NCI-H2029 (cell line): ENCODE measurements at places on chromosomes 12 and 14.
A peak's percentile ranks its signal among the peaks of the same experiment; 100 is the strongest.

DNA sequence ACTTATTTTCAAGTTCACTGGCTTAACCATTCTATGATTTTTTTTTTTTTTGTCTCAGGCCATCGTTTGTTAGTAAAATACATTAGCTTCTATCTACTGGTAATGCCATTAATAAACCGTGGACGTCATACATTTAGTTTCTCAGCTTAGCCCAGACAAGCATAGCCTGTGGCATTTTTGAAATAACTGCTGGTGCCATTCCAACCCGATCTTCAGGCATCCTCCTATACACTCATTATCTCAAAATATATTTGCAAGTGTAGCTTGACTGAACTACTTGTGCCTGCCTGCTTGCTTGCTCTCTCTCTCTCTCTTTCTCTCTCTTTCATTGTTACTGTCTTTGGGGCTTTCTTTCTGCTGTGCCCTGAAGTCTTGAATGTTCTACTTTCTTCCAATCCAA, 12.7 kb upstream of the MBIP start:
- no peak for DNase-seq

DNA sequence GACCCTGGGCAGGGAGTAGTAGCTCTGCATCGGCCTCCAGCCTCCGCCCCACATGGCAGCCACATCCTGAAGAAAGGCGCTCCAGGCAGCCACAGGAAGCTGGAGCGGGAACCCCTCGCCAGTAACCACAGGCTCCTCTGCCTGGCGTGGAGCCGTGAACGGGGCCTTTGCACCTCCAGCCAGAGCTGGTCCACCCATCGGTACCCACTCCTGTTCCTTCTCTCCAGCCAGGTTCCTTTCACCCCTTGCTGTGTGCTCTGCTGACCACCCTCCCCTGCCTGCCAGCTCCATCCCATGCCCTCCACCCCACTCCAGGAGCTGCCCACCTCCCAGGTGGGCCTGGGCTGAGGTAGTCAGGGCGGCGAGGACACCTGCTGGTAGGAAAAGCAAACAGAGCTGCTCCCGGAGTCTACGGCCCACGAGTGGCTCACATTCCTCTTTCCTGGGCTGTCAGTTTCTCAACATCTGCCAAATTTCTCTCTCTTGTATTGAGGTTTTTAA, 2.7 kb downstream of the TGFB3 start:
- DNase-seq: no peak

DNA sequence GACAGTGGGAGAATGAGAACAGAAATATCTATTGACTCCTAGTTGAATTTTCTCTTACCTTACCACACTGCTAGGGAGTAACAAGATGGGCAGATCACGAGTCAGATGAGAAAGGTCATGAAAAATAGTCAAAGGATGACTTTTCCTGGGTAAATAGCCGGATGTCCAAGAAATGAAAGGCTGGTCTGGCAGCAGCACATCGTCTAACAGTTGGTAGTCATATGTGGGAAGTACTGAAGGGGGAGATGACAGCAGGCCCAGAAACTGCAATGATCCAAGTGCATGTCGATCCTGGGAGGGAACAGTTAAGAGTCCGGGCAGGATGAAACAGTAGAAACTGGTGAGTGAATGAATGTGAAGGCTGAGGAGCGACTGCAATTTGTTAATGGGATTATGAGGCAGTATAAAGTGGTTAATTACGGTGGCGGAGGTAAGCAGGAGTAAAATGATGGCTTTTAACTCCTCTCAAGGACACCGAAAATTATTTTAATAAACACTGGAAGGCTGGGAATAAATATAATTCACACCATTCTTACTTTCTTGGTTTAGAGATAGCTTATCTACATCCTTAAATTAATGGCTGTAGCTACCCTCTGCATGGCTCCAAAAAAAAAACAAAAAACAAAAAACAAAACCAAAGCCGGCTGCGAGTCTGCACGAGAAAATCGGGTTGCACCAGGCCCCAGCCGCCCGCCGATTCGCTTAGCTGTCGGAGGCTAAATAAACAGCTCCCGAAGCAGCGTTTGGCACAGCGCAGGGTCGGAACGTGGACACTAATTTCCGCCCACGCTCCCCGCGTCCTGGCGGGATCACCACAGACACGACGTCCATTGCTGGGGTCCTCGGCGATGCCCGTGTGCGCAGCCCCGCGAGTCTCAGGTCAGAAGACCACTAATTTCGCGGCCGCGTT, 1.0 kb upstream of the ERC1 start:
- peak; percentile 23 for DNase-seq

DNA sequence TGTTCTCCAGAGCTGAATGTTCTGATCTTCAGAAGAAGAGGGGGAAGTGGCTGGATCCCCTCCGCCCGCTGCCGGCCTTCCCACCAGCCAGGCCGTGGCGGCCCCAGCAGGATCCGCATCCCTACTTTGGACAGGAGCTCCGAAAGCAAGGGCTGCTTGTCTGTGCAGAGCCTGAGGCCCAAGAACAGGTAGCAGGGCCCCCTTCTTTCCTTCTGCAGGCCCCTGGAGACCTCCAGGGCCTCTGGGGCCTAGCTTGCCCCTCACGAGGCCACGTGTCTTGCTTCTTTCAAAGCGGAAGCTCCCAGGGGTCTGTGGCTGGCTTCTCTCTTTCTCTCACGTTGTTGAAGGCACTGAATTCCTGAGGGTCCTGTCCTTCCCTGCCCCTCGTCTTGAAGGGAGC, 13.2 kb downstream of the PGF start:
- DNase-seq: no peak

GRCh38 chr14:68842298-68842697, 49.4 kb upstream of the ZFP36L1 start:
- DNase-seq: no peak

DNA sequence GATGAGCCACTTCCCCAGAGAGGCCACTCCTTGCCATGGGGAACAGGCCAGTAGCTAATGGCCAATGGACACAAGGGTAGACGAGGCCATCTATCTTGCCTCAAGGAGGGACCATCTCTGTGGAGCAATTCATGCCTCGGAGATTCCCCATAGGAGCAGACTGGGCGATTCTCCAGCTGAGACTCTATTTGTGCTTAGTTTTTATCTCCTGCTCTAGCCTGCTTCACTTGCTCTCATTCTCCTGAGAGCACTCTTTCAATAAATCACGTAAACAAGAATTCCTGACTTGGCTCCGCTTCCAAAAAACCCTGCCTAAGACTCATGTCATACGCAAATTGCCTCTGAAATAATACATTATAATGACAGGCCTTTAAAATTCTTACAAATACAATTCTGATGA, 396.4 kb upstream of the USP15 start:
- no peak for DNase-seq

DNA sequence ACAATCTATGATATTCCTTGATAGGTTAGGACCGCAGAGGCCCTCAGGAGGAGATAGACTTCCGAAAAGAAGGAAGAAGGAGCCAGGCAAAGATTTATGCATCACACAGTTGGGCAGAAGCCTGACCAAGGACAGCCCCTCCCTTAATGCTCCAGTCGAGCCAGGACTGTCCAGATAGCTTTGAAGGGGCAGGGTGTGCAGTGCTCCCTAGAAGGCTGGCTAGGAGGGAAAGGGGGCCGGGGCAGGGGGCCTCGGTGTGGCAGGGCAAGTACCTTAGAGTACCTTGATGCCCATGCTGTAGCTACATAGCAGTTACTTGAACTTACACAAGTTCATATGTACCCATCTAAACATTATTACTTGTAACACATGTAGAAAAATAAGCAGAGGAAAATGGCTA, 94.7 kb upstream of the NOS1 start:
- DNase-seq: no peak

DNA sequence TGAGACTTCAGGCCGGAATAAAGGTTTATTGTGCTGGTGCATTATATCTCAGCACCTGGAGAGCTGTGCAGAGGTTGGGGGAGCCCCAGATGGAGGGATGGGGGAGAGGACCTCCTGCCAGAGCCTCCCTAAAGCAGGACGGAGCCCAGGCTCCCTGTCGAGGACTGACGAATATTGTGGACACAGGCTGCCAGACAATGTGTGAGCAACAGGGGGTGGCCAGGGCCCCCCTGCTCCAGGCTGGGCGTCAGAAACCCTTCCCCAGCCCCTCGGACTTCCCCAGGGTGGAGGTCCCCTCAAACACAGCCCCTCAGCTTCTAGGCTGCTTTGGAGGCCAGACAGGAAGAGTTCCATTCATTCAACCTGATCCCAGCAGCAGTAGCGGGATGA, 8.0 kb downstream of the TMEM119 start:
- DNase-seq: no peak

DNA sequence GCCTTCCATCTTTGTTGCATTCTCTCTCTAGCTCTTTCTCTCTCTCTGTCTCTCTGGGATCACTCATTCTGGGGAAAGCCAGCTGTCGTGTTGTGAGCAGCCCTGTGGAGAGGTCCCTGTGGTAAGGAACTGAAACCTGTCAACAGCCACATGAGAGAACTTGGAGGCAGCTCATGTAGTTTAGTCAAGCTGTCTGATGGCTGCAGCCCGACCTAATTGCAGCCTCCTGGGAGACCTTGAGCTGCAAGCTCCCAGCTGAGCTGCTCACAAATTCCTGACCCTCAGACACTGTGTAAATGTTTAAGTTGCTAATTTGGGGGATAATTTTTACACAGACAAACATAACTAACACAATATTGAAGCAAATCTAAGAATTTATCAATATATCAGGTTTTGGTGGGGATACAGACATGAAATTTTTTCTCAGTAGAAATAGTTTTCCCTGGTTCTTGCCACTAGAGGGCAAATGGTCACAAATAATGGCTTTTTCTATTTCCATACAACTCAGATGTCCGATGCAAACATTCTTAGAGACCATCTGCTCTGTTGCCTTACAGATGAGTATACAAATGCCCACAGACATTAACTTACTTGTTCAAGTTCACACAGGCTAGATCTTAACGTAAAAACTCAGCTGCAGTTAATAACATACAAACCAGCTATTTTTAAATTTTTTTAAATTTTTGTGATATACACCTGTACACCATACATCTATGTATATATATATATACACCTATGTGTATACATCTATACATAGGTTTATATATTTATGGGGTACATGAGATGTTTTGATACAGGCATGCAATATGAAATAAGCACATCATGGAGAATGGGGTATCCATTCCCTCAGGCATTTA, 15.5 kb upstream of the KRR1 start:
- peak; percentile 44 for DNase-seq

GRCh38 chr14:24846261-24846660, 203.7 kb downstream of the STXBP6 start:
- peak; percentile 93 for DNase-seq

GRCh38 chr12:120115692-120116440, 687 bp downstream of the RAB35 start:
- no peak for DNase-seq

- no peak for DNase-seq
Observed at GRCh38 chr12:51970904-51971646, 19.6 kb downstream of the ACVR1B start.

DNA sequence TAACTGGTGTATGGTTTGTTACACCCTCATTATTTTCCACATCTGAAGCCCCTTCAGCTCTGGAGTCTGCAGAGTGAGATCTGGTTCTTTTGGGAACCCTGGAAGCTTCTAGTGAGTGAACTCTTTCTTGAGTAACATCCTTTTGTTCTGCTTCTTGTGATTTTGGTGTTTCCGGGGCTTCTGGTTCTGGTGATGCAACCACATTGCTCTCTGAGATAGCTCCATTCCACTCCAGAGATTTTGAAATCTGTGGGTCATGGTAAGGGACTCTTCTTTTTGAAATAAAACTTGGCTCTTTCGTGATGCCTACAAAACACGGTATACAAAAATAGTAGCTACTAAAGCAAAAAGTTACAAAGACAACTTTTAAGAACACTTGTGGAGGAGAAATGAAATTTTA, 5.4 kb downstream of the MDM1 start:
- DNase-seq: no peak

- no peak for DNase-seq
Observed at GRCh38 chr12:125280482-125281377, 215.5 kb downstream of the AACS start.

GRCh38 chr14:49679271-49679670, 8.7 kb downstream of the POLE2 start:
- no peak for DNase-seq

- DNase-seq: no peak
Observed at GRCh38 chr12:53532021-53532420, 24.7 kb upstream of the NPFF start.

- DNase-seq: no peak
Observed at GRCh38 chr12:94336211-94336925, 123.3 kb downstream of the CEP83 start.

DNA sequence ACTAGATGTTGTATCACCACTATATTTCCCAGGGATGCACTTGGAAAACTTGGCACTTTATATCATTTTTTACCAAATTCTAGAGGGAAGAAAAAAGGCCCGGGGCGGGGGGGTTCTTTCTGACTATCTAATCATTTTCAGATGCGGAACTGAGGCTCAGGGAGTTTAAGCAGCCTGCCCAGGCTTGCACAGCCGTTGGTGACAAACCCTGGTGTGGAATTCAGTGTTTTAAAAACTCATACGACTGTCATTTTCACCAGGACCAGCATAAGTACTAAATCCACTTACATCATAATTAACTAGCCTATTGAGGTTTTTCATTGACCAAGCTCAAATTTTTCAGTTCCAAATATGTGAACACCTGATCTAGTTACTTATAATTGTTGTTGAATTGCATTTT, 181.0 kb downstream of the IPO8 start:
- DNase-seq: no peak

- no peak for DNase-seq
Observed at GRCh38 chr12:91723191-91723590, 422.5 kb downstream of the BTG1 start.

DNA sequence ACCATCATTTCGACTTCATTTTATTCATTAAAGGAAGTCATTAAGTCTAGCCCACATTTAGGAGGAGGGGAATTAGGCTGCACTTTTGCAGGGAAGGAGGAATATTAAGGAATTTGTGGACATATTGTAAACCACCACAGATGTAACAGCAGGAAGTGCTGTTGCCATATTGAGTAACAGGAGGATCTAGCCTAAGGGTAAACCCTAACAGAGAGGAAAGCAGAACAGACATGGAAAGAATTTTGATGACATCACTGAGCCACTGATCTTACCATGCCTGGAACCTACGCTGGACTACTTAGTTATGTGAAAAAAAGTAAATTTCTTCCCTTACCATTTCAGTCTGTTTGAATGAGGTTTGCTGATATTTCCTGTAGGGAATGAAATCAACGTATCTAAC, 100.7 kb upstream of the ATF7IP start:
- DNase-seq: no peak

DNA sequence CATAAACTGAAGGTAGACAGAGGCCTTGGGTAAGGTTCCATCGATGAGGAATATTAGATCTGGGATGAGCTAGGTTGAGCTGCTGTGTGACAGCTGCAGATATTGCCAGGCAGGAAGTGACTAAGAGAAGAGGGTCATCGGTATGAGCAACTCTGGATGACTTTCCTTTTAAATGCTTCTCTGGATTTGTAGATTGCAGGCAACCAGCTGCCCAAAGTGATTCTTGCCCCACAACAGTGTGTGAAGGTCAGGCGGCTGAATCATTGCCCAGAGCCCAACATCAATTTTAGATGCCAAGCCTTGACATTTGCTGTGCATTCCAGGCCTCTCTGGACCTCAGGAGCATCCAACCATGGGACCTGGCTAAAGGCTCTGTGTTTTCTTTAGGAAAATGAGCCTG, 255.9 kb downstream of the DPF3 start:
- no peak for DNase-seq

- DNase-seq: no peak
Observed at GRCh38 chr14:89041257-89041582, 216.8 kb downstream of the TTC8 start.
